ENCODE measurements at places on chromosomes 12 and 14.

- DNase-seq, result no peak
These were observed 11.5 kb upstream of the SFSWAP start for GRCh38 chr12:131699434-131699833.

- peak; percentile 82 for DNase-seq
These were observed 804 bp downstream of the USP15 start for GRCh38 chr12:62260733-62261683.

GRCh38 chr12:116784238-116784612, 46.1 kb downstream of the RNFT2 start:
- no peak for DNase-seq

- DNase-seq, result no peak
These were observed 197.8 kb upstream of the FRMD6 start for GRCh38 chr14:51453869-51454268.

DNA sequence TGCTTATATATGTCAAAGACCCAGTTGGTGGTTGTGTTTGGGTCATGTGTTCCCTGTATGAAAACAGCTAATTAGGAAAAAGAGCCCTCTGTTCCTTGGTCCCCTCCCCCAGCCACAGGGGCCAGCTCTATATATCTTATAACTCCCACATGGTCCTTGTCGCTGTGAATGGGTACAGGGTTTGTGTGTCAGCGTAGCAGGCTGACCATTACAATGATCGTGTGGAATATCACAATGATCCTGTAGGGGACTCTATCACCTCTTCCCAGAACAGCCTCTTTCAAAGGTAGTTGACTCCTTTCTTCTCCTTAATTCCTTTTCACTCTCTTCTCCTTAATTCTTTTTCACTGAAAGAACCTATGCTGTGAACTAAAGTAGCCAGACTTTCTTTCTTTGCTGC, 51.6 kb upstream of the RIC8B start:
- DNase-seq, result no peak

GRCh38 chr14:99252940-99253868, 18.8 kb downstream of the BCL11B start:
- DNase-seq, result peak; percentile 77

All from CD4-positive, alpha-beta T cell treated with Interleukin-21 for 1 hour (primary cell).